Suppressor macrophage treated with lipopolysaccharide for 1 hour (primary cell): ENCODE measurements at places on chromosomes 6 and 20.

GRCh38 chr6:137673603-137674002 is 179.4 kb upstream of the OLIG3 start:
- no peak for DNase-seq

- no peak for DNase-seq
Observed at GRCh38 chr6:29739136-29739881, 16.1 kb downstream of the HLA-F start.

- no peak for DNase-seq
Observed at GRCh38 chr20:16848061-16848460, 99.9 kb downstream of the OTOR start.

DNA sequence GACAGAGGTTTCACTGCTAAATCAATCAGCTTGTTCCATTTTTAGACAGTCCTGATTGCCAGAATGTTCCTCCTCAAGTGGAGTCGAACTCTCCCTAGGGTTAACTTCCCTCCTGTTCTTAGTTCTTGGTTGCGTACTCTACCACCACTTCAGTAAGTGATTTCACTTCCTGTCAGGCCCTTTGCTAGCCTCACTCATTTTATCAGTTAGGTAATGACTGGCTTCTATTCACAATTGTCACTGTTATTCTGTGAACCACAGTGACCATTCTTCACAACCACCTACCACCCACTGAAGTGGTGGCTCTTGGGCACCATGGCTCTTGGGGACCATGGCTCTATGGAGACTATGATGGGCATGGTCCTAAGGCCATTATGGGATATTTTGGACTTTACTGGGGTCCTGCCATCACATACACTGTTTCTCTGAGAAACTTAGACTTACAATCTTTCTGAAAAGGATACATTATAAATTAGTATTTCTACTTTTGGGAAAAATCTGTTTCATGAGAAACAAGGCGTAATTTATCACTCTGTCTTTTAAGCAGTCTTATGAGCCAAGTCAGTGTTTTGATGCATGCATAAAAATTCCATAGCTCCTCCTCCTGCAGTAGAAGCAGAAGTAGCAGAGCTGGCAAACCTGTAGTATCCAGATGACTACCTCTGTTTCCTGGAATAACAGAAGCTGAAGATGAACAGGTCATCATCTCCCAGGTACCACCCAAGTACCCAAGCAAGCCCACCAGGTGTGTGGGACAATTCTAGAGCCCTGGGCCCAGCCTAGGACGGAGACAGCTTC is 66.3 kb downstream of the ATXN1 start:
- peak; percentile 76 for DNase-seq

- DNase-seq: no peak
Observed at GRCh38 chr20:5845681-5846615, 95.7 kb downstream of the SHLD1 start.

GRCh38 chr20:36447101-36447500 is 94.2 kb upstream of the MYL9 start:
- DNase-seq: no peak

- no peak for DNase-seq
Observed at GRCh38 chr6:150835620-150836019, 29.9 kb upstream of the MTHFD1L start.

GRCh38 chr6:150734235-150734634 is 131.3 kb upstream of the MTHFD1L start:
- no peak for DNase-seq

DNA sequence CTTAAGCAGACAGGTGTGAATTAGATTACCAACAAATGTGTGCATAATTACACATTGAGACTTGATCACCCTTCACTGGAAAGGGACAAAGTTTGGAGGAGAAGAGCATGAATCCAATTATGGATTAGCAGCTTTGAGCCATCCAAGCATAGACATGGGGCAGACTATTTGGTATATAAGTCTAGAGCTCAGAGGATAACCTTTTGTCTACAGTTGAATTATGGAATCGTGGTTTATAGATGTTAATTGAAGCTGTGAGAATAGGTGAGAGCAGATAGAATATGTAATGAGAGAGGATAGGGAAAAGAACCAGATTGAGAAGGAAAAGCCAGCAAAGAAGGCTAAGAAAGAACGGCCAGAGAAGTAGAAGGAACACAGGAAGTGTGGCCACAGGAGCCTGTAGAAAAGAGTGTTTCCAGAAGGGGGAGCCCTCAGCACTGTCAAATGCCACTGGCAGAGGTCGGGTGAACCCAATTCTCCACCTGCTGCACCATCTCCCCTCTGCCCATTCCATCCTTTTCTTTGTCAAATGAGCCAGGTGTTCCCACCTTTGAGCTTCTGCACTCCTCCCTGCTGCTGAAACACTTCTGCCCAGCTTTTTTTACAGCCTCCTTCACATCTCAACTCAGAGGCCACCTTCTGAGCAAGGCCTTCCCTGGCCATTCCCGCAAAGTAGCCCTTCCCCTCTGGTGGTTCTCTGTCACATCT is 7.3 kb downstream of the DNTTIP1 start:
- peak; percentile 73 for DNase-seq

DNA sequence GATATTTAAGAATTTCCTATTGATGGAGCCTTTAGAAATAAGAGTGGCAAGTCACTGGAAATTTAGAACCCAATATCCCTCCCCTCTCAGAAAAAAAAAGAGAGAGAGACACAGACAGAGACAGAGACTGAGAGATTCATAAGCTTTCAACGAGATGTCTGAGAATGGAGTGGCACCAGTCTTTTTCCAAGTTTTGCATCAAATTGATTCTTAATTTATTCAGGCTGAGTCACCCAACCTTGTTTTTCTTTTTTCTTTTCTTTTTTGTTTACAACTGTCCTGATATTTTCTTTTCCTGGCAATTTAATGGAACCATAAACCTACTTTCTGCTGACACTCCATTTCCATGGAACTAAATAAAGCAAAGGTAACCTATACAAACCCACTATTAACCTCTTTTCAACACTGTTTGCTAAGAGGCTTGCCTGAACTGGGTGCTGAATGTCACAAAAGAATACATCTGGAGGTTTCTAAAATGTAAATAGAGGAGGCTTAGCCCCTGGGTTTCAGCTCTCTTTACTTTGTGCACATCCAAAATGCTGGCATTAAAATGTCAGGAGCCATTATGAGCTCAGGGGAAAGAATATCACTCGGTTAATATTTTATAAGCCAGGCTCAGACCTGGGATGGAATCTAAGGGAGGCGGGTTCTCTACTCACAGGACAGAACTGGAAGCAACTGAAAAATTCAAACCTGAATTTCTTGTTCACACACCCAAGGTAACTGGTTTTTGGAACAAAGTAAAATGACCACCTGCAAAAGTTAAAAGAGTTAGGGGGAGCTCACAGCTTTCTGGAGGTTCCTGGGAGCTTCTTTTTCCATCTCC is 100.8 kb downstream of the BFSP1 start:
- no peak for DNase-seq

GRCh38 chr20:47032933-47033578 is 138.4 kb downstream of the EYA2 start:
- DNase-seq: no peak

DNA sequence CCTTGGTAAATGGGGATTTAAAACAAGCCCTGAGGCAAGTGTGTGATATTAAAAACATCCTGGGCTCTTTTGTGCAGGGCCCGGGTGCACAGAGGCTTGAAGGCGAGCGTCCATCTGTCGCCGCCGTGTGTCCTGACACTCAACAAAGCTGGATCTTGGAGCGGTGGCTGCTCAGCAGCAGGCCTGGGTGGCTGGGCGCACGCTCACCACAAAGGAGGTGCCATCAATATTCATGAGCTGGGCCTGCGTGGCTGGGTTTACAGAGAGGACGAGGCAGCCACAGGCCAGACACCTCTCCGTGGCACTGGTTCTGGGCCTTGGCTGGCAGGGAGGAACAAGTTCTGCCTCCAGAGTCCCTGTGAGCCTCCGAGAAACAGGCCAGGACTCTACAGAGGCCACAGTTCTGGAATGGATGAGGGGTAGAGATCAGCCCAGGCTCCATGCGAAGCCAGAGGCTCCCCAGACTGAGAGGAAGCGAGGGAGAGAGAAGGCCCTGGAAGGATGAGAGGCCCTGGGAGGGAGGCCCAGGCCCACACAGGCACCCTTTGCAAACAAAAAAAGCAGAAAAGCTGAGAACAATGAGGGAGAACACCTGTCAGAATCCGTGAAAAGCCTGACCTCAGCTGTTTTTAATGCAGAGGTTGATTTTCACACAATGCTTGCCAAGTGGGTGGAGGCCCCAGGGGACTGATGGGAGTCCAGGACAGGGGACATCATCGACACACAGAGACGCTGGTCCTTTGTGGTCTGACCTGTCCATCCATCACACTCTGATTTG is 21.9 kb downstream of the BHLHE23 start:
- no peak for DNase-seq

DNA sequence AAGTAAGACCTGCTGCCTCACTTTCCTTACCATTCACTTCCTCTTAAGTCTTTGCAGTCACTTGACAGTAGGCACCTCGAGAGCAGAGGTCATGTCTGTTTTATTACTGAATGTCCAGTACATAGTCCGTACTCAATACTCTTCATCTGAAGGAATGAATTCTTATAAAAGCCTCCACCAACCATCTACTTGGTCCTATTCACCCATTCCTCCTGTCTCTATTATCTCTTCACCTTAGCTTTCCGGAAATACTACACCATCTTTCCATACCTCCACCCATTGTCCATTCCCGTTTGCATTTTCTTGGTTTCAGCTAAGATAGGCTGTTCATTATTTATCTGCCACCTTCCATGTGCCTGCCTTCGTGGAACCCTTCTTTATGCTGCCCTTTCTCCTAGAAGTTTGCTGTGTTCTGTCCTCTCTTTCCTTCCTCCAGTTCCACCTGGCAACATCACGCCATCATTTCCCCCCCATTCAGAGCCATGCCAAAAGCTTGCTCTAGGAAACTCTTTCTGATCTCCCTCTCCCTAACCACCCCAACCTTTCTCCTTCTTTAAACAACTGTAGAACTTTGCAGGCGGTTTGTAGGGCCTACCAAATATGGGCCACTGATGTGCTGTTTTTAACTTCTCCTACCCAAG is 38.3 kb downstream of the ENPP1 start:
- no peak for DNase-seq

- DNase-seq: no peak
Observed at GRCh38 chr6:105080279-105080678, 99.5 kb downstream of the POPDC3 start.

GRCh38 chr6:83071707-83072106 is 4.2 kb downstream of the DOP1A start:
- DNase-seq: no peak
